AG10803 (cell line): ENCODE measurements at places on chromosomes 16 and 17.

GRCh38 chr17:8580952-8581658 is 49.4 kb downstream of the MYH10 start:
- no peak for DNase-seq

DNA sequence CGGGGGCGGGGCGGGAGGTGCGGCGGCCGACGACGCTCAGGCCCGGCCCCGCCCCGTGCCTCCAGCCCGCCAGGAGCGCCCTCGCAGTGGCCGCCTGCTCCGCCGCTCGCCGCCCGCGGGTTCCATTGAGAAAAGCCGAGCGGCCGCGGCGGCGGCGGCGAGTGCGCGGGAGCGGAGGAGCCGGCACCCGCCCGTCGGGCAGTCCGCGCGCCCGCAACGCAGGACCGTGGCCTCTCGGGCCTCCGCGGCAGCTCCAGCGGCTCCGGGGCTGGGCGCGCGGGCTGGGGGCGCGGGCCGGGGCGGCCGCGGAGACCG is at the start of gene ZFPM1:
ZFPM1 (plus strand) TSS at position 64 of the 315 bp plus-strand sequence. CDS start 359 bp downstream, outside the sequence.
- DNase-seq, result no peak

DNA sequence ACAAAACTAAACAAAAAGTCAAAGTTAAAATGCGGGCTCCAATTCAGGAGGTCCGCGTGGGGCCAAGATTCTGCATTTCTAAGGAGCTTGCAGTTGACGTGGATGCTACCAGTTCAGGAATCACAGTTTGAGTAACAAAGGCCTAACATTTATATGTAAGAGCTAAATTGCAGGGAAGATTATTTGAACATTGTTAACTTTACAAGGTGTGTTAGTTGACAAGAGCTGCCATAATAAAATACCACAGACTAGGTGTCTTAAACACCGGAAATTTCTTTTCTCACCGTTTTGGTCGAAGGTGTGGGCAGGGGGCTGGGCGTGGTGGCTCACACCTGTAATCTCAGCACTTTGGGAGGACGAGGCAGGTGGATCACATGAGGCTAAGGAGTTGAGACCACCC is 24.8 kb upstream of the CMIP start:
- DNase-seq, result no peak

DNA sequence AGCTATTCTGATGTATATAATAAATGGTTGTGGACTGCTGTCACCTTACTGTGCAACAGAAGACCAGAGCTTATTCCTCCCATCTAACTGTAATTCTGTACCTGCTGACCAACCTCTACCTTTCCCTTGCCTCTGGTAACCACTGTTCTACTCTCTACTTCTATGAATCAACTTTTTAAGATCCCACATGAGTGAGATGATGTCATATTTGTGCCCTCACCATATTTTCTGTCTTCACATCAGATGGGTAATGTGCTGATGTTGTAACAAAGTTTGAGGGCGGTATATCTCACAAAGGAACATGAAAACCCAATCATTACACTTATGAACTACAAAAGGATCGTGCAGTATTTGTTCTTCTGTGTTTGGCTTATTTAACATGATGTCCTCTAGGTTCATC is 16.8 kb downstream of the BRD7 start:
- no peak for DNase-seq

DNA sequence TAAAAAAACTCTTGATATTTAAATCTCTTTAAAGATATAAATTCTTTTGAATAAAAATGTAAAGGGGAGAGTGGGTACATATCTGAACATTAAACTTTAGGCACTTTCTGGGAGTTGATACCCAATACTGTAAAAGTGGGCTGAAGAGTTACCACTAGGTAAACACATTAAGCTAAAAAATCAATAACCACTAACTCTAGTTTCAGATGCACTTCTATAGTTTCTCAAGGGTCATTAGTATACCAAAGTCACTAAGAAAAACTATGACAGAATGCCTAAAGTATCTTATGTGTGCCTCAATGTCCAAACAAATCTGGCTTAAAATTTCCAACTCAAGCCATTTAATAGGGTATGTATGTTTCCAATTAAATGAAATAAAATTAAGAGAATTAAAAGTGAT is 13.1 kb upstream of the CFDP1 start:
- no peak for DNase-seq

DNA sequence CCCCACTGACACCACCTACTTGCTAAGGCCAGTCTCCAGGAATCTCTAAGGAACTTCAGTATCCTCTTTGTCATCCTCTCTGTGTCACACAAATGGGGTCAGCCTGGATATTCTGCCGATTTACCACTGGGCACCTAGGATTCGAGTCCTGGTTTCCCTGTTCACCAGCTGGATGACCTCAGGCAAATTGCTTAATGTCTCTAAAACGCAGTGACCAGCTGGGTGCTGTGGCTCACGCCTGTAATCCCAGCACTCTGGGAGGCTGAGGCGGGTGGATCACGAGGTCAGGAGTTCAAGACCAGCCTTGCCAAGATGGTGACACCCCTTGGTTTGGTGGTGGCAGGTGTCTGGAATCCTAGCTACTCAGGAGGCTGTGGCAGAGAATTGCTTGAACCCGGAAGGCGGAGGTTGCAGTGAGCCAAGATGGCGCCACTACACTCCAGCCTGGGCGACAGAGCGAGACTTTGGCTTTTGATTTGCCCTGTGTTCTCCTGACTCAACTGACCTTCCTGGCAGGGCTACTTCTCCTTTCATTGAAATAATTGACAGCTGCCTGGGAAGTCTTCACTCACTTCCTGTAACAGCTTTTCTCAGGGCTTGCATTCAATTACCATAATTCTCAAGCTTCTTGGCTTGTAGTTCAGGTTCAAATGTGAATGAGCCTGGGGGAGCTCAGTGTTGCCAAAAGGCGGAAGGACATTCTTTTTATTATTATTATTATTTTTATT is 15.4 kb downstream of the SYCE1L start:
- DNase-seq, result no peak

DNA sequence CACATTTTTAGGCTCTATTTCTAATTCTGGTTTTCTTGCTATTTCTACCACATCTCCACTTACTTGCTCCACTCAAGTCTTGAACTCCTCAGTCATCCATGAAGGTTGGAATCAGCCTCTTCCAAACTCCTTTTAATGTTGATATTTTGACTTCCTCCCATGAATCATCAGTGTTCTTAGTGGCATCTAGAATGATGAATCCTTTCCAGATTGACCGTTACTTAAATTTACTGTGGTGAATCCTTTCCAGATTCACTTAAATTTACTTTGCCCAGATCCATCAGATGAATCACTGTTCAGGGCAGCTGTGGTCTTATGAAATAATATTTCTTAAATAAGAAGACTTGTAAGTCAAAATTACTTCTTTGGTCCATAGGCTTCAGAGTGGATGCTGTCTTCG is 32.4 kb downstream of the CLTC start:
- peak; percentile 79 for DNase-seq

GRCh38 chr17:55168958-55169687 is 95.6 kb upstream of the HLF start:
- DNase-seq, result no peak

DNA sequence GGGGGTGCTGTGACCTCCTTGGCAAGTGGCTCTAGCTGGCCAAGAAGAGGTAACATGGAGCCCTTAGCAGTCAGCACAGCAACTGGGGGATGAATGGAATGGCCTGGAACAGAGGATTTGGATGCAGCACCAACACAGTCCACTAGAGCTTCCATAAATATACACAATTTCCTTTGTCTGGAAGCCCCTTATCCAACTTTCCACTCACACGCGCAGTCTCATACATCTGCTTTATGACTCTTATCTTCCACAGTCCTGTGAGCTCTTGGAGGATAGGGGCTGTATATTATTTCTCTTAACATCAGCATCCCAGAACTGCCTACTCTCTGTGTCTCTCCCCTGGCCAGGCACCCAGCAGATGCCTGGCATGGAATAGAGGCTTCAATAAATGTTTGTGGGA is 235.6 kb upstream of the MAF start:
- no peak for DNase-seq

- DNase-seq, result peak; percentile 83
Observed at GRCh38 chr17:77404812-77405581, 264.2 kb downstream of the SEC14L1 start.

DNA sequence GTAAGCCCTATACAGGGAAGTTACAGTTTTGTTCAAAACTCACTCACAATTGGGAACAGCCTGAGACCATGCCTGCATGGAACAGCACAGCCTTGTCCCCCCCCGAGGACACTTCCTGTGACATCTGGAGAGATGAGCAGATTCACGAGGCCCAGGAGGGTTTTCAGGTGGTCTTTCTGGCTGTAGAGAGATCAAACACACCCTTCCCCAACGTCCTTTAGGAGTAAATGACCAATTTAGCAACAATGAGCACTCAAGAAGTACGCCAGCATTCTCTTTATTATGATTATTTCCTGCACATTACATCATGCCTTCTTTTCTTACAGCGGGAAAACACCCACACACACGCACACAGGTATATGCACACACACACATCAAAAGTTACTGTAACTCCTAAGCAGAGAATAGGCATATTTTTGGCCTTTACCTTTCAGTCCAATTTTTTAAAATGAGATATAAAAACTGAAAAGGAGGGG is 39.0 kb downstream of the ADCY9 start:
- no peak for DNase-seq

DNA sequence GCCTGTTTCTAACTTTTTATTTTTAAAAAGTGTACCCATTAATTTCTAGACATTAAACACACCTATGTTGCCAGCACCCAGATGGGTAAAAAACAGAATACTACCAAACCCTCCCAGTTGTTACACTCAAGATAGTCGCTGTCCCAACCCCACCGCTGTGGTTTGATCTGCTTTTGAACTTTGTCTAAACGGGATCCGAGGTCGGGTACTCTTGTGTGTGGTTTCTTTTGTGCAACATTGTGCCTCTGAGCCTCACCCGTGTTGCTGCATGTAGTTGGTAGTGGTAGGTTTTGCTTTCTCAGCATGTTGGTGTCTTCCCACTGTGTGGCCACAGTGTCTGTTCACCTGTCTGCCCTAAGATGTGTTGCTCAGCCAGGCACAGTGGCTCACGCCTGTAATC is 4.3 kb downstream of the KLHL36 start:
- DNase-seq, result no peak

- peak; percentile 78 for DNase-seq
Observed at GRCh38 chr16:22300427-22301071, 3.3 kb downstream of the POLR3E start.

GRCh38 chr17:64492481-64493109 is 4.3 kb downstream of the POLG2 start:
- no peak for DNase-seq

- no peak for DNase-seq
Observed at GRCh38 chr16:51222016-51222415, 70.9 kb upstream of the SALL1 start.
